Spleen (tissue), 13 donors: ENCODE measurements at places on chromosomes 16 and 17.

- no peak for DNase-seq
Measured at GRCh38 chr17:48843187-48843900, 12.5 kb downstream of the CALCOCO2 start.

DNA sequence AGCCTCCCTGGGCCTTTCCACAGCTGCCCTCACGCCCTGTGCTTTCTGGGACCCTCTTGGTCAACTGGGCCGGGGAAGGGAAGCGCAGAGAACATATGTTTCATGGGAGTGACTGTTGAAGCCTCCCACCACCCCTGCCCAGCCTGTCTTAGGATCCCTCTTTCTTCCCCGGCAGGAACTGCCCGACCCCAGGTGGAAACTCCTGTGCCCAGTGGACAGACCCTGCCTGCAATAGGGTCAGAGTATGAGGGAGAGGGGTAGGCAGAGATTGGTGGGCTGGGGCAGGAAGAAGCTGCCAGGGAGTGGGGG is 10.5 kb downstream of the HEXIM2 start:
- DNase-seq, result no peak

DNA sequence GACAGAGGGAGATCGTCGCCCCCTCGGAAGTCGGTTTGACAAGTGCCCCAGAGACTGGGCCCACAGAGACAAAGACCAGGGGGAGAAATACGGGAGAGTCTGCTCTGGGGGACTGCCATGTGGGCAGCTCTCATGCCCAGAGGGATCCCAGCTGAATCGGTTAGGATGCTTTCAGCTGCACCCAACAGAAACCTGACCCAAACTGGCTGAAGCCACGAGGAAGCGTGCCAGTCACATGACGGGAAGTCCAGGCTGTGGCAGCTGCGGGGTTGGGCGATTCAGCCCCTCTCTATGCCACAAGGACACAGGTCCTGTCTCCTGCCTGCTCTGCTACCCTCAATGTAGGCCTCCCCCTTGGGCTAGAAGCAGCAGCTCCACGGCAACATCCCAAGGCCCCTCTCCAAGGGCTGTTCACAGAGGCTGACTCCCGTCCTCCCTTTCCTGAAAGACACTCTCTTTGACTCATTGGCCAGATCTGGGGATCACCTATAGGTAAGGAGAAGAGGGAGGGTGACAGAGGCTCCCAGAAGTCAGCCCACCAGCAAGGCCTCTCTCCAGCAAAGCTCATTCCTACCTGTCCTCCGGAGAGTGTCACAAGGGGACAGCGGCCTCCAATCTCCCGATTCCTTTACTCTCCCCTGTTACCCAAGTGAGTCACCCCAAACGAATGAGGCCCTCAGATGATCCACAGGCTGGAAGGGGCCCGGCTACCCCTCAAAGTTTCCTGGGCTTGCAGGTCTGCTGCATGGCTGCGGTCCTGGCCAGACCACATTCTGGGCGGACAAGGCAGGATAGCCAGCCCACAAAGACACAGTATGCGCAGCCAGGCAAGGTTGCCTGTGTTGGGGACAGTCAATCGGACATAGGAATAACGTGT is 75.8 kb downstream of the RBFOX3 start:
- DNase-seq, result peak; percentile 66

- no peak for DNase-seq
Measured at GRCh38 chr16:7218936-7219335, 113.7 kb upstream of the RBFOX1 start.

- no peak for DNase-seq
Measured at GRCh38 chr16:46899443-46900143, 15.4 kb downstream of the GPT2 start.
